Activated naive CD4-positive, alpha-beta T cell treated with anti-CD3 and anti-CD28 coated beads for 36 hours (primary cell): ENCODE measurements at places on chromosomes 12 and 14. TPM values are rescaled to one million over a fixed set of nuclear protein-coding genes. Genes with fewer than 3 reads are reported as not detected.
A peak's percentile ranks its signal among the peaks of the same experiment; 100 is the strongest.

The LMO3 gene
- not detected for total RNA-seq

The SERPINA12 gene
- total RNA-seq = not detected

The RGS6 gene
- total RNA-seq = not detected

- DNase-seq = no peak
Observed at GRCh38 chr12:47222520-47223030, 142.8 kb upstream of the AMIGO2 start.

DNA sequence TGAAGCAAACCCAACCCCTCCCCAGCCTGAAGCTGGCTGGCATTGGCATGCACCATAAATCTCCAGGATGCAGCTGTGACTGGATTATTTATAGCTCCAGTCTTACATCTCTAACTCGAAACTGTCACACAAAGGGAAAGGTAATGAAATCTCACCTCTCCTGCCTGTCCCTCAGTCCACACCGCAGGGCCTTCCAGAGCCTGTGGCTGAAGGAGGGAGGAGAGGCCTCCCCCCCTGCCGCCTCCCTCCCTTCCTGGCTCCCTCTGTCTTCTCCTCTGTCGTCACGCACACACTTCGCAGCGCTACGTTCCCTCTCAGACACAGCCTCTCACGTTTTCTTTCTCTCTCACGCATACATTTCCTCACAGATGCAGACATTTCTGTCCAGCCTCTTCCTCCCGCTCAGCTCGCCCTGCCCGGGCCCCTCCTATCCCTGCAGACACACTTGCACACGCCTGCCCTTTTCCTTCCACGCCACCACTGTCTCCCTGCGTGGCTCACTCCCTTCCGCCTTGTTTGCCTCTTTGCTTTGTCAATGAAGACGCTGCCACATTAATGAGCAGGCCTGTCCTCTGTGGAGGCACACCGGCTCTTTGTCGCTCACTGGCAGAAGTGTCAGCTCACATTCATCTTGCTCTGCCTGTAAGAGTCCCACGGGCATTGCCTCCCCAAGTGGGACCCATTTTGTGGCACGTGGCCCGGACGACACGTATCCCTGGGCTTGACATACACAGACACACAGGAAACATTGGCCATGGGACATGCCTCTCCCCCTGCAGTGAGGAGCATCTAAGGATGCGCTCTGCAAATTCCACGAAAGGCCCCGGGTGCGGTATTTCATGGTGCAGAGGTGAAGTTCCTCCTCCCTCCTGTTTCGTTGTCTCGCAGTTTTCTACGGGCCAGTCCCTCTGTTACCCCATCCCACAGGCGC lies 27.9 kb downstream of the IRF2BPL start:
- DNase-seq = peak; percentile 54

DNA sequence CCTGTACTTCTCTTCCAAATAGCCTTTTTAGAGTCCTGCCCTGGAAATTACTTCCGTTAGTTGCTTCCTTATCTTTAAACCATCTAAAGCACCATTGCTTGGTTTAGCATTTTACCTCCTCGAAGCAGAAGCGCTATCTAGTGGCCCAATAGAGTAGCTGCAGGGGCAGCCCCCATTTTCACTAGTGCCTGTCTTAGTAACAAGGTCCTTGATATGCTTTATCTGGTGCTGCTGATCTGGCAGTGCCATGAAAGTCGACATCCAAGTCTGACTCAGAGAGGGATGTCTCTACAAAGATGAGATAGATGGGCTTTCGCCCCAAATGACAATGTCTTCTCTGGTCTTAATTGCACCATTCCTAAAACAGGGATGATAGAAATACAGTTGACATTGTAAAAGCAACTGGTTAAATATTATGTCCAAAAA lies 25.0 kb upstream of the CIT start:
- DNase-seq = peak; percentile 89
